ENCODE measurements at places on chromosomes 5 and 9.

GRCh38 chr5:66143473-66144073 lies 527 bp upstream of the SREK1 start:
- H3K4me3 ChIP-seq = peak overlapping the region; percentile 99
- peak overlapping the region; percentile 100 for H3K27ac ChIP-seq
- DNase-seq = no peak
- no peaks in the 10 kb centered on the region for H3K27me3 ChIP-seq
- H3K4me1 ChIP-seq = peaks cover 40% of the 10 kb centered on the region
- peaks cover 15% of the 10 kb centered on the region for H3K36me3 ChIP-seq

DNA sequence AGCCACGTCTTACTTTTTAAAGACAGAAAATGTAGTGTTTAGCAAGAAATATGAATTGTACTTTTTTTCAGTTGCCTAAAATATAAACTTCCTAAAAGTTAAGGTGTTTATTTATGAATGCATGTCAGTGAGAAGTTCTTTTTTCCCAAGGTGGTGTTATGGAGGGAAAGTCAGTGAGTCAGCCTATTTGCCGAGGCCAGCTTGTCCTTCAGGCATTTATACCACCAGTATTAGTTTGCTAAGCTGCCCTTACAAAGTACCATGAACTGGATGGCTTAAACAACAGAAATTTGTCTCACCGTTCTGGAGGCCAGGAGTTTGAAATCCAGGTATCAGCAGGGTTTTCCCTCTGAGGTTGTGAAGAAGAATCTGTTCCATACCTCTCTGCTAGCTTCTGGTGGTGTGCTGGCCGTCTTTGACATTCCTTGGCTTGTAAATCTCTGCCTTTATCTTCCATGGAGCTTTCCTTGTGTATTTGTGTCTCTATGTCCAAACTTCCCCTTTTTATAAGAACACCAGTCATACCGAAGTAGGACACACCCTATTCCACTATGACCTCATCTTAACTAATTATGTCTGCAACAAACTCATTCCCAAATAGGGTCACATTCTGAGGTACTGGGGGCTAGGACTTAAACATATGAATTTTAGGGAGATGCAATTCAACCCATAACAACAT lies 38.4 kb downstream of the PRKACG start:
- H3K27me3 ChIP-seq = no peaks in the 10 kb centered on the region
- peak overlapping the region; percentile 3 for H3K4me3 ChIP-seq
- H3K27ac ChIP-seq = no peak overlapping the region
- H3K4me1 ChIP-seq = peaks cover 56% of the 10 kb centered on the region

DNA sequence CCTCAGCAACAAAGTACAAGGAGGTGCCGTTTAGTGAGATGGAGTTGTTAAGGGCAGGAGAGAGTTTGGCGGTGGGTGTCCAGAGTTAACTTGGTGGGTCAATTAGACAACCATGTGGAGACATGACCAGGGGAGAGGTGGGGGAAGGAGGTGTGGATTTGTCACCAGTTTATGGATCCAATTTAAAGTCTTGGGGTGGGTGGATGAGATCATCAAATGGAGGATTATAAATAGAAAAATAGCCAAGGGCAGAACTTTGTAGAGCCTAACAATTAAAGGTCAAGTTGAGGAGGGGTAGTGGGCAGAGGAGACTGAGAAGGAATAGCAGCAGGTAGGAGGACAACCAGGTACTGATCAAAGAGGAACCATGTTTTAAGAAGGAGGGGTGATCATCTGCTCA lies 108.7 kb upstream of the IL12B start:
- H3K27me3 ChIP-seq = no peaks in the 10 kb centered on the region
- H3K36me3 ChIP-seq = no peaks in the 10 kb centered on the region
- H3K4me3 ChIP-seq = no peak overlapping the region
- DNase-seq = no peak
- no peak overlapping the region for H3K27ac ChIP-seq

DNA sequence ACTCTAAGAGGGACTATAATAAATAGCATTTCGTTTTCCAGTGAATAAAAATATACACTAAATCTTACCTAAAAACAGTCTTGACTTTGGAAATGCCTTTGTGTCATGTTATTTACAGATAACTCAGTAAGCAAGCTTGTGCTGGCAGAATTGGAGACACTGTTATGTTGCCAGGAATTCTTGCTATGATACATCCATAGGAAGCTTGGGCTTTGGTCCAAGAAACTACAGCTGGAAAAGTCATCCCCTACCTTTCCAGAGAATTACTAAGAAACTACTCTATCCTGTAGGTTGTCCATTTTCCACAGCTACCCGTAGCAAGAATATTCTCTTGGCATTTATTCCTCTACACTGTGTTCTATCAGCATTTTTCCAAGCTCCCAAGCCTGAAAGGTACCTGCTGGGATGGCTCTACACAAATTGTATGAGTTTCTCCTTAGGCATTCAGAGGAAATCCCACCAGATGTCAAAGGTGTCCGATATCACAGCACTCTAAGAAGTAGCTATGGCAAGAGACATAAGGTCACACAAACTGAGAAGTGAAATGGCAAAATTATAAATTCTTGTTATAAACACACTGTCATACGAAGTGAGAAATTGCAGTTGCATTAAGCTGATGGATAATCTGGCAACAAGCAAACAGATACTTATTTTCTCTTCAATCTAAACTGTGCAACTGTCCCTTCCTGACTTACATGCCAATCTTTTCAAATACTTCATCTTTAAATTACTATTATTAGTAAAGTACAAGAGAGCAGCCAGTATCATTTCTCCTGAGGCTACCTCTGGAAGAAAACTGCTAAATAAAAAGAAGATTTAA lies 68.5 kb downstream of the MCTP1 start:
- H3K4me1 ChIP-seq = no peaks in the 10 kb centered on the region
- H3K27me3 ChIP-seq = no peaks in the 10 kb centered on the region
- H3K4me3 ChIP-seq = no peak overlapping the region
- no peak overlapping the region for H3K27ac ChIP-seq

GRCh38 chr9:100573655-100574260 lies 4.1 kb upstream of the CAVIN4 start:
- H3K27me3 ChIP-seq = no peaks in the 10 kb centered on the region
- no peak overlapping the region for H3K4me3 ChIP-seq
- H3K4me1 ChIP-seq = no peaks in the 10 kb centered on the region
- H3K36me3 ChIP-seq = no peaks in the 10 kb centered on the region
- no peak overlapping the region for H3K27ac ChIP-seq
- no peak for DNase-seq

DNA sequence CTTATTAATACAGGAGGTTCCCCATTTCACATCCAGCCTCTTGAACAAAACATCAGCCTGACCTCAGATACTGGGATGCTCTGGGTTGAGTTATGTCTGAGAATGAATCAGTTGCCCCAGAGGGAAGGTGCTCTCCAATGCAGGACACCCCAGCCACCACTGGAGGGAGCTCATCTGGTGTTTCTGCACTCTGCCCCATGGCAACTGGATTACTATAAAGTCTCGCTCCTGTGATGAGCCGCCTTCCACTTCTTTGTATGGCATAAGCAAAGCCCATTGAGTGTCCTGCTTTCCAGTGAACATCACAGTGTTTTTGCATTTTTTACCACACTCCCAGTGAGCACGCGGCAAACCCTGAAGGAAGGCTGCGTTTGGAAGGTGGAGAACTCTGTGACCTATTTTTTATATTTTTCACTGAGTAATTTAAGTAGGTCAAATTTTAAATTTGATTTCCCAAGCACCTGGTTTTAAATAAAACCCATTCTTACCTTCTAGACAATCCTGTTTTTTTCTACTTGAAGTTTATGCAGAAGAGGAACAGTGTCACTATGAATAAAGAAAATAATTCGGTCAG lies 176.9 kb upstream of the WWC1 start:
- no peaks in the 10 kb centered on the region for H3K27me3 ChIP-seq
- H3K4me1 ChIP-seq = no peaks in the 10 kb centered on the region
- no peak overlapping the region for H3K4me3 ChIP-seq
- H3K36me3 ChIP-seq = no peaks in the 10 kb centered on the region
- no peak for DNase-seq

- no peaks in the 10 kb centered on the region for H3K27me3 ChIP-seq
- H3K36me3 ChIP-seq = peaks cover 59% of the 10 kb centered on the region
- peaks cover 10% of the 10 kb centered on the region for H3K4me1 ChIP-seq
- H3K4me3 ChIP-seq = no peak overlapping the region
- no peak overlapping the region for H3K27ac ChIP-seq
- DNase-seq = no peak
Measured at GRCh38 chr5:10655972-10656830, 92.3 kb downstream of the ANKRD33B start.

DNA sequence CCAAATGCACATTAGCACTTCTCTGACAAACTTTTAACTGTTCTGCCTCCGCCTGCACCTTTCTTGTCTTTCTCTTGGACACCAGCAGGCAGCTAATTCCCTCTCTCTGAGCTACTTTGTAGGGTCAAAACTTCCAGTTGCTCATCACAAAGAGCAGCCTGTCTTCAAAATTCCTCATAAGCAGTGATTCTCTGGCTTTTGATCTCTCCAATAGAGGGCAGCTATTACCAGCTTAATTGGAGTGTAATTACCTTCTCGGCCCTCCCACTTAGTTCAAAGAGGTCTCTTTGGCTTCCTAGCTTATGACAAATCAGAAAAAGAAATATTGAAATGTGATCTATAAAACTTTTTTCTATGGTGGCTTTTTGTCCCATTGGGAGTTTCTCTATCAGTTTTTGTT lies 43.6 kb upstream of the RAD23B start:
- no peak overlapping the region for H3K4me3 ChIP-seq
- peaks cover 18% of the 10 kb centered on the region for H3K4me1 ChIP-seq
- no peaks in the 10 kb centered on the region for H3K36me3 ChIP-seq
- peaks cover 2% of the 10 kb centered on the region for H3K27me3 ChIP-seq
- DNase-seq = no peak

DNA sequence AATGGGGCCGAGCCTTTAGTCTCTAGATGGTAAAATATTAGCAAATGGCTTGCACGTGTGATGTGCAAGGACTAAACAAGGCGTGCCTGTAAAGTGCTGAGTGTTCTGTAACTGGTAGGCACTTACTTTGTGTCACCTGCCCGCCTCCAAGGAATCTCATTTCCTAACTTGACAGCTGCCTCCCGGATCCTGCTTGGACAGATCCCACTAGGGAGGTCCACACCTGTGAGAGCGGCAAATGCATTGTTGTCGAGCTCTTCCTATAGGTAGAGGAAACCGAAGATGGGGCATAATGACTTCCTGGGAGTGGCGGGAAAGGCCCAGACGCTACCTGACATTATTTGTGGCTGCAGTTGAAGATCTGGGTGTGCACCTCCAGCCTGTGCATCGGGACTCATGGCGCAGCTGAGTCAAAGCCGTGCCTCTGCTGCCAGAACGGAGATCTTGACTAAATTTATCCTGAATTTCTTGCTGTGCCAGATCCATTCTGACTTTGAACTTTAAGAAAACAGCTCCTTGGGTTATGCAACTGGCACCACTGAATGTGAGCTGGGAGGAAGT lies 79.8 kb downstream of the TENT4A start:
- DNase-seq = no peak
- no peak overlapping the region for H3K4me3 ChIP-seq
- no peaks in the 10 kb centered on the region for H3K4me1 ChIP-seq
- peaks cover 22% of the 10 kb centered on the region for H3K27me3 ChIP-seq
- H3K36me3 ChIP-seq = no peaks in the 10 kb centered on the region
- H3K27ac ChIP-seq = no peak overlapping the region

DNA sequence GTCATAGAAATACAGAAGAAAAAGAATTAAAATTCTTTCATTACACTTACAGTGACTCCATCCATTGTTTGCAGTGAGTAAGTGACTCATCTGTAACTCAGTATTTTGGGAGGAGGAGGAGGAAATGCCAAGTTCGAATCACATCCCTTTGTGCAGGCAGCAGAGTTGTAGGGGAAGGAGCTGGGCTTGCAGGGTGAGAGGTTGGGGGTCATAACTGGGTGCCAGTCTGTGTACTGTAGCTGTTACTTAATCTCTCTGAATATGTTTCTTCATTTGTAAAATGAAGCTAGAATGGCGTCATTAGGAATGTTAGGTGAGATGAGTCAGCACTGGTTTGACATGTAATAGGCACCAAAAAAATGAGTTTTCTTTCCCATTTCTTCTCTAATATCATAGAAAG lies 235.7 kb upstream of the ADAMTSL1 start:
- no peaks in the 10 kb centered on the region for H3K36me3 ChIP-seq
- H3K27ac ChIP-seq = no peak overlapping the region
- DNase-seq = no peak
- H3K4me1 ChIP-seq = no peaks in the 10 kb centered on the region

- peak overlapping the region; percentile 90 for H3K27ac ChIP-seq
- no peak for DNase-seq
- H3K27me3 ChIP-seq = no peaks in the 10 kb centered on the region
- H3K4me3 ChIP-seq = peak overlapping the region; percentile 99
Measured at GRCh38 chr5:154444556-154445421, 1.0 kb upstream of the SAP30L start.

DNA sequence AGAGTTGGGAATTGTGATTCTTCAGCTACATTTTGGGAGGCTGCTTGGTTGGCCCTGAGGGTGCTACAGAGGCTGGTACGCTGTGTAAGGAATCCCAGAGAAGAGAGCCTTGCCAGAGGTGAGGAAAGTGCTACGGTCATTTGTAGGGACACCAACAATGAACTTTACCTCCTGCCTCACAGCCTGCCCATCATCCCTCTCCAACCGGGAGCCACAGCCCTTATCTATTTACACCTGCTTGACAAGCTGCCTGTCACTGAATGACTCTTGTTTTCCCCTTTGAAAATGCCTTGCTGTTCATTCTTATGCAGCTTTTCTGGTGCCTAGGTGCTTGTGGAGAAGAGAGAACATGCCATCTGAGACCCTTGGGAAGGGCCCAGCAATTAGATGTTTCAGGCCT lies 110.8 kb downstream of the PCSK1 start:
- no peak for DNase-seq
- H3K4me3 ChIP-seq = no peak overlapping the region
- no peaks in the 10 kb centered on the region for H3K4me1 ChIP-seq
- H3K27me3 ChIP-seq = peaks cover 9% of the 10 kb centered on the region
- H3K36me3 ChIP-seq = no peaks in the 10 kb centered on the region

GRCh38 chr9:122816163-122816867 lies 12.1 kb downstream of the PDCL start:
- H3K36me3 ChIP-seq = peaks cover 34% of the 10 kb centered on the region
- peak overlapping the region; percentile 66 for H3K4me3 ChIP-seq
- no peaks in the 10 kb centered on the region for H3K27me3 ChIP-seq
- H3K4me1 ChIP-seq = peaks cover 25% of the 10 kb centered on the region

- no peak overlapping the region for H3K27ac ChIP-seq
- H3K27me3 ChIP-seq = no peaks in the 10 kb centered on the region
- H3K36me3 ChIP-seq = no peaks in the 10 kb centered on the region
- DNase-seq = no peak
- no peaks in the 10 kb centered on the region for H3K4me1 ChIP-seq
- H3K4me3 ChIP-seq = no peak overlapping the region
Measured at GRCh38 chr9:27260789-27261516, 36.0 kb downstream of the EQTN start.

GRCh38 chr9:115883467-115884329 lies 269.9 kb upstream of the PAPPA start:
- DNase-seq = no peak
- no peaks in the 10 kb centered on the region for H3K36me3 ChIP-seq
- H3K4me1 ChIP-seq = no peaks in the 10 kb centered on the region
- no peak overlapping the region for H3K27ac ChIP-seq

DNA sequence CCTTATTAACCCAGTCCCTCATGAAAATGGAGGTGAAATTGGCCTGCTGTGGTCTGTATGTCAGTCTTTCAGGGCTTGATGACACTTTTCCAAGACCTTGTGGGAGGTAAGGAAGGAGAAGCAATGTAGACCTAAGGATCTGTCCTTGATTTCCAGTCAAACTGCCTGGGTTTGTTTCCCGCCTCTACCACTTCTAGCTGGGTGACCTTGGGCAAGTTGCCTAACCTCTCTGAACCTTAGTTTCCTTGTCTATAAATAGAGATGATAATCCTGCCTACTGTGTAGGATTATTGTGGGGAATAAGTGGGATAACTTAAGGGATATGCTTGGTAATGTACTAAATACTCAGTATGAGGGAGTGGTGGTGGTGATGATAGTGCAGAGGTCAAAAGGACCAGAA lies 59.7 kb downstream of the PPARGC1B start:
- no peaks in the 10 kb centered on the region for H3K27me3 ChIP-seq
- no peak overlapping the region for H3K4me3 ChIP-seq
- no peaks in the 10 kb centered on the region for H3K36me3 ChIP-seq
- H3K27ac ChIP-seq = no peak overlapping the region

Measured in activated B cell treated with CpG ODN at 0.5 μM for 24 hours (primary cell).